ENCODE measurements at places on chromosomes 7 and 10. TPM values are rescaled to one million over a fixed set of nuclear protein-coding genes. Genes with fewer than 3 reads are reported as not detected.

- no peak for DNase-seq
Measured at GRCh38 chr7:19378345-19378714, 233.1 kb upstream of the FERD3L start.

DNA sequence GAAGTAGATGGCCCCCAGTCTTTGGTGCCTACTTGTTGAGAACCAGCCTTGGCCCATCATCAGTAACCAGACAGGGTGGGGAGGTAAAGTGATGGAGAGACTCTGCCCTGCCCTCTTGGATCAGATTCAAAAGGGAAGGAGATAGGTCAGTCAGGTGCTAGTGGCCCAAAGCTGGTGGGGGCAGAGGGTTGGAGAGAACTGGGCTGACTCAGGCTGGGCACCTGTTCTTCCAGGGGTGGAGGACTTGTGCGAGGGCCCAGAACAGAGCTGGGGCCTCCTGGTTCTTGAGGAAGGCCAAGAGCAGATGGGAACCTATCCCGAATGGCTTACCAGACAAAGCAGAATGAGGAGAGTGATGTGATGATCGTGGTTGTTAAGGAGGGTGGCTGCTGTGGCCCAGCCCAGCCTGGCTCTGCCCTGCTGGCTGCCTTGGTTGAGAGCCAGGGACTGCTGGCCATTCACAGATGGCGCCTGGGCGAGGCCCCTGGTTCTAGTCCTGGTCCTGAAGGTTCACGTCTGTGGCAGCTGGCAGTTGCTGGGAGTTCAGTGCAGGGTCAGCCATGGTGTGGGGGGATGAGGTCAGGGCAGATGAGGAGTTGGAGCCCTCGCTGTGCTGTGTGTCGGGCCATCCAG is 36.6 kb downstream of the PALD1 start:
- DNase-seq: no peak

DNA sequence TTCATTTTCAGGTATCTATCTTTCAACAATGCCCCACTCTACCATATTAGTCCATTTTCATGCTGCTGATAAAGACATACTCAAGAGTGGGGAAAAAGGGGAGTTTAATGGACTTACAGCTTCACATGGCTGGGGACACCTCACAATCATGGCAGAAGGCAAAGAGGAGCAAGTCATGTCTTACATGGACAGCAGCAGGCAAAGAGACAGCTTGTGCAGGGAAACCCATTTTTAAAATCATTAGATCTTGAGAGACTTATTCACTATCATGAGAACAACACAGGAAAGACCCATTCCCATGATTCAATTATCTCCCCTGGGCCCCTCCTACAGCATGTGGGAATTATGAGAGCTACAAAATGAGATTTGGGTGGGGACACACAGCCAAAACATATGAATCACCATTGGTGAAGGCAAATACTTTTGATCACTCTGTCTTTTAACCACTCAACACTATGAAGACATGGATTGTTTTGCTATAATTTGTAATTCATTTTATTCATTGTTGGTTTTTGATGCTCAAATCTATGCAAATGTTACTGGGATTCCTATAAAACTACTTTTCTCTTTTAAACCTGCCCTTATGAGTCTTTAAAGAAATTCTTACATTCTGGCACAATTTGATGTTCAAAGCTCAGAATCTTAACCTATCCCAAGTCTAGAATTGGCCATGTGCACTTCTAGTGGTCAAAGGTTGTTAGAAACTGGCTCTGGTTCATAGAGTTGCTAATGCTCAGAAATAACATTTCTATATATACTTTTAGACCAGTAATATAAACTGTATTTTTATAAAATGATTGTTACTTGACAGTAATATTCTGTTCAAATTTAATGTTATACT is 15.3 kb downstream of the AKR1C4 start:
- no peak for DNase-seq

GRCh38 chr10:118720685-118721538 is 33.9 kb downstream of the CACUL1 start:
- peak; percentile 59 for DNase-seq

DNA sequence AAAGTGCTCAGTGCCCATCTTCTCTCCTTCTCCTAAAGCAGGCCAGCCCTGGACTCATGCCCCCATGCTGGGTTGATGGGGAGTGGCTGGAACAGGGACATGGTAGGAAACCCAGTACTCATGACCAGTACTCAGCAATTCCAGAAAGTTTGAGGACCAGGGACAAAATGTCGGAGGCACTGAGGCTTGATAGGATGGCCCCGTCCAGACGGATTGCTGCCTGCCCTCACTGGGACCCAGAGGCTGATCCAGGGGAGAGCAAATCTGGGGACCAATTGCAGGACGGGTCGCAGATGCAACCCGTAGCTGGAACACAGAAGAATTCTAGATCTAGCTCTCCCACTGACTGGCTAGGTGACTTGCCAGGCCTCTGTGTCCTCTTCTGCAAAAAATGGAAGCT is 5.1 kb downstream of the ZCCHC24 start:
- no peak for DNase-seq

- DNase-seq: no peak
Measured at GRCh38 chr10:103114876-103115275, 78.2 kb downstream of the NT5C2 start.

DNA sequence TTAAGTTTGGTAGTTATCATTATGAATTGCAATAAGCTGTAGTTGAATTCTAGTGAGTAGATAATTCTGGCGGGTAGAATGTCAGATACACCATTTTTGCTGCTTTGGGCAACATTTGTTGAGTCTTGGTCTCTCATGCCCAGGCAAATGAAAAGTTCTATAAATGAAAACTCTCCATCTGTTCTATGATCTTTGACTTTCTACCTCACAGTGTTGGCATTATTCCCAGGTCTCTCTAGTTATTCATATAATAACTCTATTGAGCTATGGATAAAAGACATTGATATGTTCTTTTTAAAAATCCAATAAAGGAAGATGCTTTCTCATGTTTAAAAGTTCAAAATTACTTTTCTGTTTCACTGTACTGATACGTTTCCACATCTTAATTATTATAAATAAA is 415.3 kb upstream of the SEMA3D start:
- DNase-seq: no peak

GRCh38 chr7:139490130-139490529 is 6.7 kb upstream of the KLRG2 start:
- DNase-seq: no peak

Gene SLC26A4
- not detected for total RNA-seq

Gene NPC1L1
- total RNA-seq: 0.21 TPM

Data from cardiac muscle cell (in vitro differentiated cells and primary cell).